ENCODE measurements at places on chromosomes 5 and 9. TPM values are rescaled to one million over a fixed set of nuclear protein-coding genes. Genes with fewer than 3 reads are reported as not detected.

DNA sequence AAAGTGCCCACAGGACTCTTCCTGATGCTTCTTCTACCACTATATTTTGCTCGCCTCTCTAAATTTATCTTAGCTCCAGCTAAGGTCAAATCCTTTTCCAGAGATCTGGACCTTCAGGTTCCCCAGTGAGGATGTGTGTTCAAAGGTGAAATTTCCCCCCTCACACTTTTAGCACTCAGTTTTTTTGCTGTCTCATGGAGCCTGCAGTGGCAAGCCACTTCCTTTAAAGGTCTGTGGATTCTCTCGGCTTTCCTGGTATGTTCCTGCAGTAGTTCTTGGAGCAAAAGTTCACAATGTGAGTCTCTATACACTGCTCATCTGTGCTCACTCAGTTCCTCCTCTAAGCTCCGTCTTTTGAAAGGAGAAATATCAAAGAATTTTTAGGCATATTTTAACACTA is 181.4 kb downstream of the LURAP1L start:
- no peak for ATAC-seq

IFNA14 gene
- total RNA-seq = not detected

TMC1 gene
- 0.41 TPM for total RNA-seq

- peak; percentile 69 for ATAC-seq
Observed at GRCh38 chr5:160152287-160152686, 33.0 kb upstream of the PWWP2A start.

GRCh38 chr9:135365013-135365768 is 114.4 kb upstream of the PPP1R26 start:
- ATAC-seq = no peak

GRCh38 chr9:95989297-95989696 is 113.8 kb downstream of the ERCC6L2 start:
- ATAC-seq = no peak
